Right forelimb (tissue), 1 donor: ENCODE measurements at places on chromosomes 2 and 18.

DNA sequence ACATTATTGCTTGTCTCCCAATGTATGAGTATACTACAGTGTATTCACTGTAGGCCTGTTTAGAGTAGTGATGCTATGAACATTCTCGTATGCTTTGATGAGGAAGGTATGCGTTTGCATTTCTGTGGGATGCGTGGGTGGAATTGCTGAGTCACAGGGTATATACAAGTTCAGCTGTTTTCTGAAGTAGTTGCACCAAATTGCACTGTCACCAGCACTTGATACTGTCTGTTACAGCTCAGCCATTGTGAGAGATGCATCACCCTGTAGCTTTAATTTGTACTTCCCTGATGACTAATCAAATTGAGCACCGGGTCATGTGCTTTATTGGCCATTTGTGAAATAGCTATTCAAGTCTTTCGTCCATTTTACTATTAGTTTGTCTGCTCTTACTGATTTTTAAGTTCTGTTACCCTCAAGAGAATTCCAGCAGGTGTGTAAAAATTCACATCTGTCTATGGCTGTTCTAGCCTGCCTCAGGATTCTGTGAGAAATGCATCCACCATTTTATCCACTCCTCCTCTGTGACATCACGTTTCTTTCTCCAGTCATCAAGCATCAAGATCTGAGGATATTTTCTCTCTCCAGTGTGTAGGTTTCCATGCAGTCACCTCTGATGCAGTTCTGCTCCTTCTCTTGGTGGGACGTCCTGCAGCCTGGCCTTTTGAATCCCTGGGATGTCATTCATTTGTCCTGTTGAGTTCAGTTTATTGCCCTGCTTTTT lies 72.5 kb downstream of the DGKD start:
- no peak for DNase-seq

- no peak for DNase-seq
Measured at GRCh38 chr18:59681521-59682004, 15.7 kb downstream of the CCBE1 start.

GRCh38 chr2:147630585-147630984 lies 214.2 kb upstream of the ACVR2A start:
- no peak for DNase-seq

DNA sequence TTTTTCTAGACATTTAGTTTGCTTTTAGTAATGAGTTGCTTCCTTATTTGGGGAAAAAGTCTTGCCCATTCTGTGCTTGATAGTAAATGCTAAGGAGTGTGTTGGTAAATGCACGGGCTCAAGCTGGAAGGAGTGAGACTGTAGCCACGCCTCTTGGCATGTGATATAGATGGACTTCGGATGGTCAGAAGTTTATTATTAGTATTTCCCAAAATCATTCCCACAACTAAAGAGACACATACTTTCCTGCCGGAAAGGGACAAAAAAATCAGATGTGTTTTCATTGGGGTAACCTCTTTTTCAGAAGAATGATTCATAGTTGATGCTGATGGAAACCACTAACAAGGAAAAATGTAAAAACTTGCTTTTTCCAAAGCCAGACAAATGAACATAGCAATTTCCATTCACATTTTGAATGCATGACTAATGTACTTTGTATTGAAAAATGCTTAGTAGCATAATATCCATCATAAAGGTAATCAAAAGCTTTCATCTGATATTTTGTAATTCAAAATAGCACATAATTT lies 133.2 kb downstream of the ZNF532 start:
- DNase-seq = no peak

DNA sequence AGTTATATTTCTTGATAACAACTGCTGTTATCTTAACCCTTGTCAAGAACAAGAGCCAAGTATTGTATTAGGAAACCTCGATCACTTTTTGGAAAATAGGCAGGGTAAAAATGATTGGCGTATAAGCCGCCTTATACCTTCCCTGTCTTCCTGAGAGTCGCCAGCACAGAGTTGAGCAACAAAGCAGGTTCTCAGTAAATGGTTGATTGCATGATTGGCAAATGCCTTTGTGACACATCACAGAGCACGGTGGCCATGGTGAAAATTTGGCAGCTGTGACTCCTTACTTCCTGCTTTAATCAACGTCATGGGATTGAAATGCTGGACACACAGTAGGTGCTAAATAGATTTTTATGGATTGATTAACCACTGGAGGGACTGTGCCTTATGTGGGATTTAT lies 3.9 kb upstream of the KLHL29 start:
- no peak for DNase-seq

DNA sequence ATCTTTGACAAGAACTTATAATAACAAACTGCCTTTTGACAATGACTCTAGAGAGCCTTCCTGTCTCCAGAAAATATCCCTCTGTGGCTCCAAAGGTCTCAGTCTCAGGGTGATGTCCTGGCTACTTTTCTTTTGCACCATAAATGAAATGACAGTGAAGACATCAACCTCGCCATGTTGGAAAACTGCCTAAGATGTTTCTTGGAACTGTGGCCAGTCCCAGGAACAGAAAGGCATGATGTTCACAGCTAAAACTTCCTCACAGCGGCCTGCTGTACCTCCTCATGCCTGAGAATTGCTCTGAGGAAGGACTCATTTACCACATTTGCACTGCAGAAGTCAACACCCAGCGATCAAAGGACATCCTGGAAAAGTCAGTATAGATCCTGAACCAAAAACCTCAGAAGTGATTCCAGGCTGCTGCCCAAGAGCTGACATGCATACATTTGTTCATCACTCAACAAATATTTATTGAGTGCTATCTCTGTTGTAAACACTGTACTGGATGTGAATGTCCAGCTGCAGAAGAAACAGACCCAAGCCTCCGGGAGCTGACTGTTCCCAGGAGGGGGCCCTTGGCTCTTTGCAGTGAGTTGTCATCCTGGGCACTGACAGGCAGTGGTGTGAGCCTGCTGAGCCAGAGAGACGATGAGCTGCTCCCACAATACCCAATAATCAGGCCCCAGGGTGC lies 64.3 kb upstream of the ACSL3 start:
- no peak for DNase-seq

DNA sequence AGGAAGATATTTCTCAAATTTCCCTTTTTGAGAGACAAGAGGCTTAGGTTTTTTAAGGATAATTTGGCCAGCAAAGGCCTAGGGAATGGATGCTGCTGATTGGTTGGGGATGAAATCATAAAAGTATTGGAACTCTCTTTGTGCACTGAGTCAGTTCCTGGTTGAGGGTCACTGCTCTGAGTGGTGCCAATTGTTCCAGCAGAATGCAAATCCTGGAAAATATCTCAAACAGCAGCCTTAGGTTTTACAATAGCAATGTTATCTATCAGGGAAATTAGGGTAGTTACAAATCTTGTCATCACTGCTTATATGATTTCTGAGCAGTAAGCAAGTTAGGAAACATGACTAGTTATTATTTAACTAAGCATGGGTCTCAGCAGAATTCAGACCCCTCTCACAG lies 96.2 kb downstream of the RAD51AP2 start:
- no peak for DNase-seq

GRCh38 chr2:240131296-240131695 lies 4.8 kb downstream of the COPS9 start:
- peak; percentile 12 for DNase-seq

- no peak for DNase-seq
Measured at GRCh38 chr2:120238728-120239487, 13.7 kb upstream of the RALB start.

DNA sequence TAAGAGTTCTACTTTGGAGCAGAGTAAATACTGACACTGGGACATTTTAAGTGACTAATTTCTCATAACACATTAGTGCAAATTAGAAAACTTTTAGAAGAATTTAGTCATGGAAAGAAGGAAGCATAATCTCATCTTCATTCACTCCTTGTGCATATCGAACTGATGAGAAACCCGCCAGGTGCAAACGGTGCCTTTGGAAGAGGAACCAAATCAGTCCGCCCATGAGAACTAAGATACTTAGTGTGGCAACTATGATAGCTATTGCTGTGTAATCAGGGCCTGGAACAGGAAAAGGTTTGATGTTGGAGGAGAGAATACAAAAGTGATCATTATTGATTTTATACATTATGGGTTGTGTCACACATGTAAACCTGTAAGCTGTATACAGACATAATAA lies 6.9 kb upstream of the CD302 start:
- no peak for DNase-seq

GRCh38 chr2:237451643-237452469 lies 35.2 kb upstream of the MLPH start:
- DNase-seq = no peak

DNA sequence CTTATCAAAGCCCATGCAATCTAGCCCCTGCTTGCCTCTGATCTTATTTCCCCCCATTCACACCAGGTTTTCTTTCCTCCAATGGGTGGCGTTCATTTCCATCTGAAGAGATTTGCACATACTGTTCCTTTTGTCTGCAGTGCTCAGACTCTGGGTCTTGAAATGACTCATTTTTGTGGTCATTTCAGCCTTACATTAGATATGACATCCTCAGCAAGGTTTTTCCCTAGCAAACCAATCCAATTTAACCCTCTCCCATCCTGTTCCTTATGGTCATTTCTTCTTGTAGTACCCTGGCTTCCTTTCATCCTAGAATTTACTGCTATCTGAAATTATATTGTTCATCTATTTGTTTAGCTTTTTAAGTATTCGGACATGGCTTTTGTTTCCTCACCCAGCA lies 42.5 kb upstream of the SCN1A start:
- DNase-seq = no peak

GRCh38 chr2:71426721-71427120 lies 26.6 kb upstream of the DYSF start:
- DNase-seq = no peak

DNA sequence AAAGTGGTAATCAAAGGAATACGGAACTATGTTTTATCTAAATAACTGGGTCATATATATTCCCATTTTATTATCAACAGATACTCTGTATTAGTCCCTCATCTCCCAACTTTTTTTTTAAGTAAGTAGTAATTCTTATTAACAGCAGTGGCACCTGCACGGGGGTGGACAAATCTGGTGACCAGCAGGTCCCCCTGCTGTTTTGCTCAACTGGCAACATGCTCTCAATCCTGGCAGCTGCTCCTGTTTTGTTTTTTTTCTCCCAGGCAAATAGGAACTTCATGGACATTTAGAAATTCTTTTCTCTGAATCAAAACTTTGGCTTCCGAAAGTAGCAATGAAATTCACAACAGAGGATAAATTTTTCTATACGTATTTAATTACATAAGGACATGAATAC lies 193.5 kb downstream of the SS18 start:
- no peak for DNase-seq

DNA sequence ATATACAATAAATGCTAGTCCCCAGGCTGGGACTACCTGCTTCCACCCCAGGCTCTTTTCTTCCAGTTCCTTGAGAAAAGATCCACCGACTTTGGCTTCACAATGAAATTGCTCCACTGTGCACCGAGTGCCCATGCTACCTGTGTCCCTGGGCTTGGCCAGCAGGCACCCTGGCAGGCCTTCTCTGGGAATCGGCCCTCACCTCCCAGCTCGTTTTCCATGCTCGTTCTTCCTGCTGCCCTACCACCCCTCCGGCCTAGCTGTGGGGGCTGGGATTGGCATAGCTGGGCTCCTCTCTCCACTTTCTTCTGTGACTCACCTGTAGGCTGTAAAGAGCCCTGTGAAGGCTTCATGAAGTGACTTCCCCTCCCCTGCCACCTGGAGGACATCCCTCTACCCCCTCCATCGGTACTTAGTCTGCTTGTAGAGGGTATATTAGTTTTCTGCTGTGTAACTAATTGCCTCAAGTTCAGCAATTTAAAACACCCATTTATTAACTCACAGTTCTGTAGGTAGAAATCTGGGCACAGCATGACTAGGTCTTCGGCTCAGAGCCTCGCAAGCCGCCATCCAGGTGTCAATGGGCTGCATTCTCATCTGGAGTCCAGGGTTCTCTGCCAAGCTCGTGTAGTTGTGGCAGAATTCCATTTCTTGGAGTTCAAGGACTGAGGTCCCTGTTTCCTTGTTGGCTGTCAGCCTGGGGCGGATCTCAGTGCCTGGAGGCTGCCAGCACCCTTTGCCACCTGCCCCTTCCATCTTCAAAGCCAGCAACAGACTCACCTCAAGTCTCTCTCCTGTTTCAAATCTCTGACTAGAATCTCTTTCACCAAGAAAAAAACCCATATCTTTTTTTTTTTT lies 57.6 kb downstream of the DPYSL5 start:
- no peak for DNase-seq

DNA sequence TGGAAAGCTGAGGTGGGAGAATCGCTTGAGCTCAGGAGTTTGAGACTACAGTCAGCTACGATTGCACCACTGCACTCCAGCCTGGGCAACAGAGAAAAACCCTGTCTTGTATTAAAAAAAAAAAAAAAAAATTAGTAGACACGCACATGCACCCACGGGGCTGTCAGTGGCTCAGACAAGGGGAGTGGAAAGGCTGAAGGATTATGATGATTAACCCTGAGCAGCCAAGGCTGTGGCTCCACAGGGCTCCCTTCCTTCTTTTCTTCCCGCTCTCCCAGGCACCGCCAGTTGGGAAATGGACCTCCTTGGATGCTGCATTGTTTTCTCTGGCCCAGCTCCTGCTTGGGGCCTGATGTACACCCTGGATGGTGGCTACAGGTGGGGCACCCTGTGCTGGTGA lies 49.0 kb upstream of the RAB6C start:
- DNase-seq = no peak

GRCh38 chr2:128500138-128500800 lies 181.6 kb upstream of the HS6ST1 start:
- peak; percentile 44 for DNase-seq

GRCh38 chr2:240299710-240300068 lies 135.8 kb upstream of the GPC1 start:
- no peak for DNase-seq

DNA sequence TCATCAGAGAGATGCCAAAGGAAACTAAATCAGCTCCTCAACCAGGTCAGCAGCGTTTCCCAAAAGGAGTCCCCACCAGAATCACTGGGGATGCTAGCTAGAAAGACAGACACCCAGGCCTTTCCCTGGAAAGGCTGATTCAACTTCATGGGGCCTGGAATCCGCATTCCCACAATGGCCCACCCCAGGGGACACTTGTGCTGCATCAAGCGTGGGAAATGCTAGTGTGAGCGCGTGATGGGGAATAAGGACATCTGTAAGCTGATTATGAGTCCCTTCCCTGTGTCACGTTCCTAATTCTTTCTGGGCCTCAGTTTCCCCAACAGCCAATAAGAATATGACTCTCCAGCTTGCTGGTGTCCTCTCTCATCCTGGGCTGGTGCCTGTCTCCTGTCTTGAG lies 2.2 kb upstream of the WNT10A start:
- DNase-seq = no peak

GRCh38 chr2:273333-273732 lies 8.6 kb downstream of the ACP1 start:
- no peak for DNase-seq

GRCh38 chr2:233798335-233799086 lies 20.4 kb downstream of the MROH2A start:
- no peak for DNase-seq

GRCh38 chr18:46297621-46298020 lies 193.4 kb downstream of the HAUS1 start:
- peak; percentile 29 for DNase-seq
